PC-9 (cell line): ENCODE measurements at places on chromosomes 1 and 21.

DNA sequence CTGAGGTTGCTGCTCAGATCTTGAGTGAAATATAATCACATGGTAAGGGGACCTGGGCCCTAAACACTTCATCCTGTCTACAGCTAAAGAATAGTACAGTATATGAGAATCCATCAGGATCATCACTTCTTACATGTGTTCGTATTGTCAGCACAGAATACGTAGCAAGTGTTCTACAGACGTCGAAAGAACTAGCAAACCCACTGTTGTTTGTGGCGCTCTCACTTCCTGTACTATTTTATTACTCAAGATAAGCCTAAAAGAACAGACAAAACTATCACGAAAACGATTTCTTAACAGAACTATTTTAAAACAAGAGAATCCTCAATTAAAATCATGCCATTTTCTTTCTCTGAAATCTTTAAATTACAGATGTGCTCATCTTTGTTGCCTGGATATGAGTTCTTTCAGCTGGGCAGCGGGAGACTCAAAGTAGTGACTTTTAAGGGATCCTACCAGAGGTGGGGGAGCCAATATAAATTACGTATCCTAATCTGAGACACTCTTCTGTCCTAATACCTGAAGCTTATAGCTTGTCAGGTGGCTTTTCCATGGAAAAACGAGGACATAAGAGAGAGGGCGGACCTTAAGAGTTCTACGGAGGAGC lies 724 bp downstream of the ST7L start:
- DNase-seq = no peak

DNA sequence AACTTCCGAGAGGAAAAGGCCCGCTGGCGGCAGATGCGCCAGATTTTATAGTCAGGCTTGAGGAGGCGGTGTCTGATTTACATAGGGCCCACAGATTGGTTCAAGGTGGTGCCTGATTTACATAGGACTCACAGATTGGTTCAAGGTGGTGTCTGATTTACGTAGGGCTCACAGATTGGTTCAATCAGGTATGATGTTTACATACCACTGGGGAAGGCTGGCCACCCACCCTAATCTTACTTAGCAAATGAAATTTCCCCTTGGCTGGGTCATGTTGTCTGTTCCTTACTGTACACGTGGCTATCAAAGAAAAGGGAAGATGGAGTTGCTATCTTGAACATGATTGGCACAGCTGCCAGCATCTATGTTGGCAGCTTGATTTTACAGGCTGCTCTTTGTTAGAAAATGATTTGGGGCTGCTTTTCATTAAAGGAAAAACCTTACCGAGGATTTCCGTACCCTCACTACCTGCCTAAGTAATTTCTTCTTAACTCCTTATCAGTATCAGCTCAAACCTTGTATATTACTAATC lies 96.3 kb downstream of the SETD4 start:
- no peak for DNase-seq

GRCh38 chr1:223301371-223301770 lies 62.6 kb downstream of the SUSD4 start:
- no peak for DNase-seq

GRCh38 chr1:1116701-1117468 lies 996 bp upstream of the C1orf159 start:
- DNase-seq = no peak

DNA sequence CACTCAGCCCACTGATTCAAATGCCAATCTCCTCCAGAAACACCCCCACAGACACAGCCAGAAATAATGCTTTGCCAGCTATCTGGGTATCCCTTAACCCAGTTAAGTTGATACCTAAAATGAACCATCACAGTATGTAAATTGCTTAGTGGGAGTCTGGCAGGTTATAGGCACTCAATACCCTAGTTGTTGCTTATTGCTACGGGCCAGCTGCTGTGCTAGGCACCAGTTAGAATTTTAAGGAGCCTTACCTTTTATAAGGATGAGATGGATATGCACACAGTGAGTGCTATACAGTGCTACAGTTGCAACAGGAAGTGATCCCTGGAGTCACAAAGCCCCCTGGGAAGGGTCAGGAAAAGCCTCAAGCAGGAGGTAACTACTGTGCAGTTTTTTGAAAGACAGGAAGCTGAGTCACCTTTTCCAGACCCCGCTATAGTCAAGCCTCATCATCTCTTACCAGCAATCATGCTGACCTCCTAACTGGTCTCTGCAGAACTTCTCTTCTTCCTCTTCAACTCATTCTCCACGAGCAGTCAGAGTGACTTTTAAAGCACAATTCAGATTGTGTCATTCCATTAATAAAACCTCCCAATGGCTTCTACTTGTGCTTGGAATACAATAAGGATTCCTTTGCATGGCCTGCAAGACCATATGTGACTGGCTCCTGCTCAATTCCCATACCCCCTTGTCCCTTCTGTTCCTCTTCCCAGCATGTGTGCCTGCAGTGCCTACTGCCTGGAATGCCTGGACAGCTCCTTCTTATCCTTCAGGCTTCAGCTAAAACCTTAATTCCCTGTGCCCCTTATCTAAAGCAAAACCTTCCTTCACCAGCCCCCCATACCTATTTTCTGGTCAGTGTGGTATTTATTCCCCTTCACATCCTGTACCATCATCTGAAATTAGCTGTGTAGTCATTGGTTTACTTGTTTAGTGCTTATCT lies 10.4 kb upstream of the TLR5 start:
- DNase-seq = no peak
